Osteocyte (in vitro differentiated cells): ENCODE measurements at places on chromosomes 1 and 21. TPM values are rescaled to one million over a fixed set of nuclear protein-coding genes. Genes with fewer than 3 reads are reported as not detected.

DNA sequence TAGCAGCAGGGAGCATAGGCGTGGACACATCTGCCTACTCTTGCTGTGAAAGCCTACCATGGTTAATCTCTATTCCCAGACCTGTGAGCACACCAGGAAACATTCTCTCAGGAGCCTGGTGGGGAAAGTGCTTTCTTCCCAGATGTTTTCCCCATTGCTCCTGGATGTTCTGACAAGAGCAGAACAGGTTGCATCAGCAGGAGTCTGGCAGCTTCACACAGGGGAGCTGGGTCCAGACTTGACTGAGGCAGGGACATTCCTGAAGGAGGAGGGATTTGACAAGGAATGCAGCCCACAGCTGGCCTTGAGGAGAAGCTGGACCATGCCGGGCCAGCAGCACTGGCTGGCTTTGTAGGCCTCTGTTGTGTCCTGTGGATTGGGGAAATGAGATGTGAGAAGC is 21.0 kb upstream of the ARTN start:
- no peak for DNase-seq

GRCh38 chr1:23684415-23684814 is 7.2 kb upstream of the RPL11 start:
- DNase-seq = no peak

GRCh38 chr1:19388980-19389379 is 76.9 kb downstream of the SLC66A1 start:
- no peak for DNase-seq

GRCh38 chr1:239997515-239998311 is 94.0 kb upstream of the FMN2 start:
- no peak for DNase-seq

GRCh38 chr1:184892116-184892515 is 82.2 kb downstream of the NIBAN1 start:
- DNase-seq = no peak

GRCh38 chr21:35933466-35933865 is 126.9 kb downstream of the SETD4 start:
- DNase-seq = no peak

DNA sequence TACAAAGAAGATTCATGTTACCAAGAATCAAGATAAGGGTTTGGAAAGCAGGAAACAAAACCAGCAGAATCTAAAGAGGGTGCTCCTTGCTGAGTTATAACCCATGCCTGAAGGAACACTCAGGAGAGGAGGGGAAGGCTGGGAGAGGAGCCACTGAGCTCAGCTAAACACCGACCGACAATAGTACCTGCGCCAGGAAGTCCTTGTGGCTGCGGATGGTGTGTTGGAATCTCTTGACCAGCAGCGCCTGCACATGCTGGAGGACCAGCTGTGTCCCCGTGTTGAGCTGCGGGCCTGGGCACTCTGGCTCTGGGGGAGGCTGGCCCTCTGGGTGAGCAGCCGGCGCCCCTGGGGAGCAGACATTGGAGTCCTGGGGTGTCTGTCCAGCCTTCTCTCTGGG is 89.4 kb downstream of the ABCA4 start:
- no peak for DNase-seq

- no peak for DNase-seq
These were observed 76.6 kb downstream of the HSPA13 start for GRCh38 chr21:14306126-14306907.

- no peak for DNase-seq
These were observed 154.4 kb upstream of the KLHDC7A start for GRCh38 chr1:18326211-18326897.

DNA sequence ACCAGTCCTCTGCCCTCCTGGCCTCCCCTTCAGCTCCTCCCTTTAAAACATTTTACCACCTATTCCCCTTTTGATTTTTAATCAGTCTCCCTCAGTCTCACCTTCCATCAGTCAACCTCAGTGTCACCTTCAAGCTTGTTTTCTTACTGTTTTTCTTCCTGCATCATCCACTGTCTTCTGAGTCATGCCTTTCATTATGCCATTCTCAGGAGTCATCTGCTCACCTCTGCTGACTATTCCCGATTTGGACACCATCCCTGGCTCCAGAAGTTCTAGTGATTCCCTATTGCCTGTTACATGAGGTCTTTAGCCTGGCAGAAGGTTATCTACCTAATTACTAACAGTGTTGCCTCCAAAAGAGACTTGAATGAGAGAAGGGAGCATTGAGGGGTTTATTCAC is 23.9 kb downstream of the NFASC start:
- DNase-seq = no peak

DNA sequence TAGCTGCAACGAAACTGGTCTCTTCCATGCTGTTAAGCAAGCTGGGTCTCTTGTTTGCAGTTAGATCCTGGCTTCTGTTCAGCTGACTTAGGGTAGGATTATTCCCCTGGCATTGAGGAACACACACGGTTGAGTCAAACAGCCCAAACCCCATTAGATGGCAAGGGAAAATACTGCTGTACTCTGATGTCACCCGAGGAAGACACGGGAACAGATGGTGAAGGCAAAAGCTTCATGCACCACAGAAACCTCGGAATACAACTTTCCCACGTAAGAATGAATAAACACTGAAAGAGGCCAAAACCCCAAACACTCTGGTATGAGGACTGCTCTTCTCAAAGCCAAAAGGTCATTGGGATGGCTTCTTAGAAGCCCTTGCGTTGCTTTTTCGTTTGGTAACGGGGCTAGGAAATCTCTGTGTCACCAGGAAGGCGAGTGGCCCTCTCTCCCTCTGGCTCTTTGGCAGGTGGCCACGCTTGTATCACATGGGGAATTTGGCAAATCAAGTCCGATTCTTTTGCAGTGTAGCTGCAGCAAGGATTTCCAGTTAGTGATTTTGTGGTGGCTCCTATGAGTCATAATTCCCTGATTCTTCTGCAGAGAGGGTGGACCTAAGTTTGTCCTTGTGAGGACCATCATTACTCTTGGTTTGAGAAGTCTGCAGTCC is 16.7 kb upstream of the LYST start:
- peak; percentile 85 for DNase-seq

DNA sequence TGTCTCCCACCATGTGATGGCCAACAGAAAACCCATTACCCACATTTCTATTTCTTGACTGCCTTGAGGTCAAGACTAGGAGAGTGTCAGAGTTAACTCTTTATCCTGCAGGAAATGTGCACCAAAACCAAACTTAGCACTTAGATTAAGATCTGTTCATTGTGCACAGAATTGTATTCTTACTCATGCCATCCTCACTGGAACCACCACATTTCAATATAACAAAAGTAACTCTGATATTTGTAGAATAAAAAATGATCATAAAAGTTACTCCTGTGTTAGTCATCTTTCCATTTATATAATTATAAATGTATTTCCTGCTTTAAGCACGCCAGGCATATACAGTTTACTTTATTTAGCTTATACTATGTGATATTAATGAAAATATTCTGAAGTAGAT is 193.0 kb upstream of the DPYD start:
- DNase-seq = no peak

GRCh38 chr1:6360517-6361070 is 33.0 kb downstream of the ACOT7 start:
- no peak for DNase-seq

Gene NOC2L
- 60.5 and 63.3 TPM in 2 replicates for total RNA-seq

Gene LAMC2
- 3.5 and 3.6 TPM in 2 replicates for total RNA-seq

Gene TXNIP
- 246 and 274 TPM in 2 replicates for total RNA-seq

Gene BNIPL
- total RNA-seq = 0.55 and 0.81 TPM in 2 replicates

Gene PDE9A
- 8.5 and 12.3 TPM in 2 replicates for total RNA-seq
